ENCODE measurements at places on chromosomes 11 and 22.

DNA sequence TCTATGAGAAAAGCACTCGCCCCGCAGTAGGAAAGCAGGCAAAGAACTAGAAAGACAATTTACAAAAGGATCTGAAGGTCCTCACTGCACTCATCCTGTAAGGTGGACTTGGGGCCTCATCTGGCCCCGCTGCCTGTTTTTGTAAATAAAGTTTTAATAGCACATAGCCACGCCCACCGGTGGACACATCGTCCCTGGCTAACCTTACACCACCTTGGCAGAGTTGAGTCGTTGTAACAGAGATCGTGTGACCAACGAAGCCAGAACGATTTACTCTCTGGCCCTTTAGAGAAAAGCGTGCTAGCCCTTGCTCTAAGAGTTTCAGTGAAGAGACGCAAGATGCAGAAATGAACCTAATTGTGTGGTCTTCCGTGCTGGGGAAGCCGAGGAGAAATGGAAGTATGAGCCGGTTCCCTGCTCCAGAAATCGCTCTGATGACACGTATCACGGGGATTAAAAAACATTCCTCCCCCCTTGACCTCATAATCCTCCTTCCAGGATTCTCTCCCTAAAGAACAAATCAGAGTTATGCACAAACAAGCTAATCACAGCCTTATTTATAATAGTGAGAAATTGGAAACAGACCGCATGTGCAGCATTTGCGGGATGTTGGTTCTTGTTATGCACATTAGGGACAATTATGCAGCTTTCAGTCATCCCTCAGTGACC lies 80.1 kb downstream of the CDKN1C start:
- no peak for DNase-seq

DNA sequence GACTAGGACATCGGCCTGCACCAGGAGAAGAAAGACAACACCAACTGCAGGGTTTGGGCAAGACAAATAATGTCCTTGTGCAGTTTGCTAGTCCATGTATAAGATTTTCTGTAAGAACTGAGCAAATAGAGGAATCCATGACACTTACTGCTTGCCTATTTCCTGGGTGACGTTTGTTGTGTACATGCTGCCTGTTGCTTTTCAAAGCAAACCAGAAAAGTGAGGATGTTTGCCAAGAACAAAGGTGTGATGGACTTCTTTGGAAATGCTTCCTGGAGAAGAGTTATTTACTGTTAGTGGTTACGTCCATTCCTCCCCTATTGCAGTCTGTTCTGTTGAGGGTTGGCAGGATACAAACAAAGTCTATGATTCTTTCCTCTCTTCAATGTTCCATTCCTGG lies 126.5 kb downstream of the CASP12 start:
- no peak for DNase-seq

DNA sequence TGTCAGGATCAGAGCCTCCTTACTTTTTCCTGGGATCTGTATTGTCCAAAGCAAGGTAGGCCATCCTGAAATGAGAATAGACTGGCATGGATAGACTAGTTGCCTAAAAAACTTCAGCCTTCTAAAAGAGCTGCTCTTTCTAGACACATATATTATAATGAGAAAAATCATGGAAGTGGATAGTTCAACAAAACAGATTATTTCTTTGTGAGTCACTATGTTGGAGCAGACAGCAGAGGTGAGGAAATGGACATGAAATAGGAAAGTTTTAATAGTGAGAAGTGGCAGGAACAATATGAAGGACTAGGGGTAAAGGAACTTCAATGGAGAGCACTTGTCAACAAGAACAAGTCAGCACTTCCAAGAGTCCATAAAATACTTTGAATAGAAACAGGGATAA lies 101.9 kb upstream of the ANO3 start:
- no peak for DNase-seq

DNA sequence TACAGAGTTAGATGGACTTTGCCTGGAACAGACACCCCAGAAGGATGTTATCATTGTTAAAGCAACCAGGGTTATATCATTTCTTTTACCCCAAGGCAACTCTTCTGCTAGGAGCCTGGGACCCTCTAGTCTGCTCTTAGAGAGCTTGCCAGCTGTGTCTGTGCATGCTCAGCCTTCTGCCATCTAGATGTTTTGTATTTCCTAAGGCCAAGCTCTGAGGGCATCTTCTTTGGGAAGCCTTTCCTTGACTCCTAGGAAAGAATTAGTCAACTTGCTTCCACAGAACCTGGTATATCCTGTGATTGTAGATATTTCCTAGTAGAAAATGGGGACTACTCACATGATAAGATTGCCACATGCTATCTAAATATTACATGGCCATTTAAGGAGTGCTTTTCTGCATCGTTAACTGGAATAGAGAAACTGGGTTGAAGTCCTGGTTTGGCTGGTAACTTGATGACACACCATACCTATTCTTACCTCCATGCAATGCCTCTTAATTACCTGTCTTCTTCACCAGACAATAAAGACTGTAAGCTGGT lies 87.6 kb downstream of the STIM1 start:
- DNase-seq, result no peak
